ENCODE measurements at places on chromosomes 1 and 21. TPM values are rescaled to one million over a fixed set of nuclear protein-coding genes. Genes with fewer than 3 reads are reported as not detected.

- DNase-seq = no peak
Observed at GRCh38 chr1:3028531-3029282, 7.4 kb downstream of the ACTRT2 start.

The LEFTY2 gene
- total RNA-seq = not detected

- no peak for DNase-seq
Observed at GRCh38 chr1:236345728-236346127, 48.4 kb upstream of the EDARADD start.

The DDAH1 gene
- total RNA-seq = 32.5 TPM

- peak; percentile 9 for DNase-seq
Observed at GRCh38 chr1:191695865-191696264, 462.4 kb upstream of the RGS18 start.

DNA sequence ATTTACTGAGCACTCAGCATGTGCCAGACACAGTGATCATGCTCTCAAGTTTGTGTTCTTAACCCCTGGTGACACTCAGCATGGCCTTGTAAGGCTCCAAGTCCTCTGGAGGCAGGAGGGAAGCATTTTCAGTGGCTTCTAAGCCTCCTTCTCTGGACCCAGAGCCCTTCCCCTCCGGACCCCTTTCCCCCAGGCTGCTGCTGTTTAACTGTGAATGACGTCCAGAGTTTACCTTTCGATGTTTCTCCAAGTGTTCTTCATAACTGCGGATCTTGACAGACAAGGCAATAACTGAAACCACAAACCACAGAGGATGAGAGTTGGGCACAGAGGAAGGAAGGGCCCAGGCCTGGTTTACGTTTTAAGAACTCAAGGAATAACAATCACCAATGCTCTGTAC lies 6.5 kb downstream of the MRPS15 start:
- no peak for DNase-seq
